ENCODE measurements at places on chromosomes 7 and 10.

DNA sequence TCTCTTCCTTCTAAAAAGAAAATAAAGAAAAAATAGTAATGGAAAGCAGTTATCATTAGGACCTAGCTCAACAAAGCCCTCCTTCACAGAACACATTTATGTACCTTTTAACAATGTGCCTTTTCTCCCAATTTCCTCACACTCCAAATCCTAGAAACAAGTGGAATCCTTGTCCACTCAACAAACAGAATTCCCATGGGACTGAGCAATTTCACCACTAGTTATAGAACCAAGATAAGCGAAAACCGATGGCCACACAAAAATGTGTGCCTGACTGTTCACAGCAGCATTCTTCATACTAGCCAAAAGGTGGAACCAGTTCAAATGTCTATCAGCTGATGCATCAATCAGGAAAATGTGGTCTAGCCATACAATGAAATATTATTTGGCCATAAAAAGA, 17.3 kb downstream of the DCLRE1C start:
- DNase-seq: no peak

GRCh38 chr7:4879396-4880081, 4.0 kb downstream of the RADIL start:
- DNase-seq: no peak

DNA sequence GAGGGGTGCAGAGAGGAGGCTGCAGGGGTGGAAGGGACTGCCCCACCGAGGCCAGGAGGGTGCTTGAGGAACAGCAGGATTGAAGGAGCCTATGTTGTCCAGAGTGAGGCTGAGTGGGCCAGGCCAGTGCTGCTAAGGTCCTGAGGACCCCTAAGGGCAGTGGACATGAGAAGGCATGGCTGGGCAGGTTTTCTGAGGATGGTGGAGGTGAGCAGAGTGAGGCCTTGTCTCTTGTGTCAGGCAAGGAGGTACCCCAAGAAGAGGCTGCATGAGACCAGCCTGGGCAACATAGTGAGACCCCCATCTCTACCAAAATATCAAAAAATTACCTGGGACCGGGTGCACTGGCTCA, 5.2 kb downstream of the SH2B2 start:
- DNase-seq: no peak

DNA sequence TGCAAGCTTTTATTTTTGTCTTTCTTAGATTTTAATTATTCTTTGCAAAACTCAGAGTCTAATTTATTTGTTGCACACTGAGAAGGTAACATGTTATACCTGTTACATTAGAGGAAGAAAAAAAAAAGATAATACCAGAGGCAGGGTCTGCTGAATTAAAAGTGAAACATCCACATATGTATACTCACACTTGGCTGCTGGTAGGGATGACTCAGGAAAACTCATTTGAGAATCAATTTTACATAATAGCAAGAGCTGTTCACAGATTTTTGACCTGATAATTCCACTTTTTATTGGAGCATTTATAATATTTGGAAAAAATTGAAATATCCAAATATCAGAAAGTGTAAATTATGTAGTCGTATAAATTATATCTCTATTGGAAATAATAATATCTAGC, 78.1 kb upstream of the CCDC6 start:
- no peak for DNase-seq

DNA sequence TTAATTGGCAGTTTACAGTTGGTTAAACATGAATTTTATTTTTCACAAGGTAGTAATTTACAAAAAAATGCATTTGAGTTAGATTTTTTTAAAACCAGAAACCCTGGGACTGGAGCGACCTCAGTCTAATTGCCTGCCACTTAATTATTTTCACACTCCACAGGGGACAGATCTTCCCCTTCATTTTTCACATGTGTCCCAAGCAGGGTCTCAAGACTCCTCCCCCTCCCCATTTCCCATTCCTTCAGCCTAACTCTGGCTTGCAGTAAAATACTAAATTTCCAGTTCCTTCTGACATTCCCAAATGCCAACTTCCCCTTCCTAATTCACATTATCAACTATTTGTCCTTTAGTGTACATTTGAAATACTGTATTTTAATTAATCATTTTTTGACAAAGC, 948 bp downstream of the ZNF138 start:
- DNase-seq: no peak

- no peak for DNase-seq
Observed at GRCh38 chr7:100192969-100193368, 15.3 kb downstream of the STAG3 start.

- DNase-seq: no peak
Observed at GRCh38 chr7:157272351-157273207, 64.2 kb upstream of the DNAJB6 start.

- no peak for DNase-seq
Observed at GRCh38 chr7:81583090-81583489, 186.8 kb downstream of the HGF start.

DNA sequence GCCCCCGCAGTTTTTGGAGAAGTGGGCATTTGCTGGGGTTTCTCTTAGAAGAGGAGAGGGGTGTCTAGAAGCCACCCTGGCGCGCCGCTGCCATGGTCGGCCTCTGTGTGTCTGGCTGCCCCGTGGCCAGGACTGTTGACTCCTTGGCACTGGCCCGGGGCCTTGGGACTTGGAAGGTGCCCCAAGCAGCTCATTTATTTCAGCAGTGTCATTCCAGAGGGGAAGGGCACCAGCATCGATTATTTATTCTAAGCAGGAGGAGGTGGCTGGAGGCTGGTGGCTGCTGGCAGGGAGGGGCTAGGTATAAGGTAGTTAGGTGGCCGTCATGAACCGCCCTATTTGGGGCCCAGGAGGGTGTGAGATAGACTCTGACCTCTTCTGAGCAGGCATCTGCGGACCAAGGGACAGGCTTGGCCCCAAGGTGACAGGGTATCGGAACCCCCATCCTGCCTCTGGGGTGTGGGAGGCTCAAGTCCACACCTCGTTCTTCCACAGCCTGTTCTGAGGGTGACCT, 1.6 kb downstream of the GTF2IRD1 start:
- DNase-seq: no peak

- DNase-seq: no peak
Observed at GRCh38 chr10:102714621-102715455, at the start of gene SFXN2. SFXN2 (plus strand) TSS chr10:102714636; CDS start chr10:102726637, 12,001 bp downstream.

Measured in lower leg skin (tissue), 4 donors.